ENCODE measurements at places on chromosomes 12 and 14.

- DNase-seq, result no peak
Measured at GRCh38 chr12:75482646-75483045, 2.1 kb downstream of the GLIPR1 start.

GRCh38 chr12:122356192-122356635 lies 66.3 kb downstream of the CLIP1 start:
- DNase-seq, result peak; percentile 73

GRCh38 chr12:108531929-108532848 lies 17.1 kb downstream of the FICD start:
- DNase-seq, result no peak

DNA sequence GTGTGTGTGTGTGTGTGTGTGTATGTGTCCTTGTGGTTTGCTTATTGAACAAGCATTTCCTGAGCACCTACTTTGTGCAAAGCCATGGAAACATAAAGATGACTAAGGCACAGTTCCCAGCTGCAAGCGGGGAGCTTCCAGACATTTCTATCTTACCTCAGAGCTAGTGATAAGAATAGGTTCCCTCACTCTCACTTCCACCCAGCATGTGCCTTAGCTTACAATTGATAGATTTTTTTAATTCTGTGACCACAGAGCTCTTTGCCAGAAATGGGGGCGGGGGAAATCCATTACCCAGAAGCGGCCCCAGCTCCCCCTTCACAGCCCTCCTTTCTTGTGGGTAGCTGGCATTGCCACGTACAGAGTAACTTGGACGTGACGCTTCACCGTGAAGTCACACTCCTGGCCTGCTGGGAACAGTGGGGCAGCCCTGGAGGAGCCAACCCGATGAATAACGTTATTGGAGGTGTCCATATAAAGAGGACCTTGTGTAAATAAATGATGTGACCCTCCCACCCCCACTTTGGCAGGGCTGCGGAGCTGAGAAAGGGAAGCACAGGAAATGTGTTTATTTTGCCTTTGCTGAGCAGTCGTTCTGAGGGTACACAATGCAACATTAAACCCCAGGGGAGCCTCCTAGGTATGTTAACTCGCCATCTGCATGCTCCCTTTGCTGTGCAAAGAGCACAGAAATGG lies 238.9 kb downstream of the CHST11 start:
- no peak for DNase-seq

DNA sequence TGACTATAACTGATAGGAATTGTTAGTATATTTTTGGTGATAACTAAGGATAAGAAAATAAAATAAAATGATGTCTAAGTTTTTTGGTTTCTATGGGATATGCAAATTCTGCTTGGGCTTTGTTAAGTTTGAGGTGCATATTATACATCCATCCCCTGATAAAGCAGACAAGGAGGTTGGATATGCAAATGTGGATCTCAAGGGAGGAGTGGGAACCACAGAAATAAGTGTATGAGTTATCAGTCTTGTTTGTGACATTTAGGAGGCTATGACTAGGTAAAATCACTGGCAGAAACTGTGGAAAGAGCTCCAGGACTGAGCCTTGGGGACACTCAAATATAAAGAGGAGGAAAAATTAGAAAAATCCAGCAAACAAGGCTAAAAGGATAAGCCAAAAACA lies 719.4 kb downstream of the RERGL start:
- DNase-seq, result no peak

GRCh38 chr14:51638071-51638944 lies 13.4 kb upstream of the FRMD6 start:
- DNase-seq, result no peak

GRCh38 chr12:6607751-6608591 lies 792 bp upstream of the CHD4 start:
- DNase-seq, result peak; percentile 91

GRCh38 chr12:100566887-100567637 lies 6.4 kb upstream of the GAS2L3 start:
- no peak for DNase-seq

- no peak for DNase-seq
Measured at GRCh38 chr12:22505826-22506225, 38.5 kb downstream of the C2CD5 start.

GRCh38 chr14:61542848-61543790 lies 152.2 kb upstream of the HIF1A start:
- DNase-seq, result no peak

DNA sequence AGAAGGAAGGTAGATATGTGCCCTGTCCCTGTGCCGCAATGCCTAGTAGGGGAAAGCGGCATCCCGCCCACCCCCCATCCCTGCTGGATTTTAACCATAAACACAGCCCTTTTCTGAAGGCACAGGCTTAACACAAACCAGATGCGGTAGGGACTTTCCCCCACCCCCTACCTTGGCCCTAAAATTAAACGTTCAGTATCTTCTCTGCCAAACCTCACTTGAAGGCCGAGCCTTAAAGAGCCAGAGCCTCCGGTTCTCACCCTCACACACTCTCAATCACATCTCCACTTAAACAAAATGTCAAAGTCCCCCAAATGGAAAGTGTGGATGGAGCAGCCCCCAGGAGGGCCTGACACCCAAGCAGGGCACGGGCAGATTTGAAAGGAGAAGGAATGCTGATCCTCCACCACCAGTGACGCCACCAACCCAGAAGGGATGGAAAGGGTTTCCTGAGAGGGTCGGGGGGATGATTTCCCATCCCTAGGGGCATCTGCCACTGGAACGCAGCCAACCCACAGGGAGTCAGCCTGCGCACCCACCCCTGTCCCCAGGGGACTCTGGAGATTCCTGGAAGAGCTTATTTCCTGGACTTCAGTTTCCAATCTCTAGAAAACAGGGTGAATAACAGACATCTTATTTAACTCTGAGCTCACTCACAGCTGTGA lies 26.4 kb downstream of the ACTN1 start:
- no peak for DNase-seq

- no peak for DNase-seq
Measured at GRCh38 chr12:42957136-42957535, 367.6 kb upstream of the PRICKLE1 start.

DNA sequence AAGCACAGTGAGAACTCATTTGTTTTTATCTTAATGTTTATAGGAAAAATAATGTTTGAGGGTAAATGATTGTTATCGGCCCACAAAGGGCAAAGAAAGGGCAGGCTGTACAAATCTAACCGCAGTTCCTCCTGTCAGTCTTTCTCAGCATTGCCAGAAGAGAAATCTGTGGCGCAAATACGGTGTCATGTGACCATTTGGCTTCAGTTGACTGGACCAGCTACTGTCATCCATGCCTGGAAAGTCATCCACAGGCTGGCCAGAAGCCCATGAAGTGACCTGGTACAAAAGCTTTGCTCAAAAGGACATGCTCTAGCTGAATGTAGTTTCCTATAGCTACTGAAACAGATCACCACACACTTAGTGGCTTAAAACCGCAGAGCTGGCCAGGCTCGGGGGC lies 43.6 kb downstream of the HCAR2 start:
- DNase-seq, result no peak

- no peak for DNase-seq
Measured at GRCh38 chr12:22377731-22378496, 43.4 kb upstream of the ST8SIA1 start.

- DNase-seq, result no peak
Measured at GRCh38 chr14:81351205-81351604, 48.9 kb downstream of the STON2 start.

DNA sequence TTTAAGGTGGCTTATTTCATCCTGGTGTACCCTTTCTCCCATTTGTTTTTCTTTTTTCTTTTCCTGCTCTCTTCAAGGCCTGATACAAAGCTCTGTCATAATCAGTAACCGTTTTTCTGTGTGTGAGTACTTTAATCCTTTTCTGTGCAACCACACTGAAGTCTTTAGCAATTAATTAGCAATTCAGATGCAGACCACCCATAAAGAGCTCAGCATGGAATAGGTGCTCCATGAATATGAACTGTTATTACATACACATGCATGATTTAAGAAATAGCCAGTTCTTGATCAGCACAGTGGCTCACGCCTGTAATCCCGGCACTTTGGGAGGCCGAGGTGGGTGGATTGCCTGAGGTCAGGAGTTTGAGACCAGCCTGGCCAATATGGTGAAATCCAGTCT lies 1386.6 kb downstream of the AACS start:
- DNase-seq, result no peak

GRCh38 chr14:98773814-98774213 lies 498.2 kb downstream of the BCL11B start:
- no peak for DNase-seq

DNA sequence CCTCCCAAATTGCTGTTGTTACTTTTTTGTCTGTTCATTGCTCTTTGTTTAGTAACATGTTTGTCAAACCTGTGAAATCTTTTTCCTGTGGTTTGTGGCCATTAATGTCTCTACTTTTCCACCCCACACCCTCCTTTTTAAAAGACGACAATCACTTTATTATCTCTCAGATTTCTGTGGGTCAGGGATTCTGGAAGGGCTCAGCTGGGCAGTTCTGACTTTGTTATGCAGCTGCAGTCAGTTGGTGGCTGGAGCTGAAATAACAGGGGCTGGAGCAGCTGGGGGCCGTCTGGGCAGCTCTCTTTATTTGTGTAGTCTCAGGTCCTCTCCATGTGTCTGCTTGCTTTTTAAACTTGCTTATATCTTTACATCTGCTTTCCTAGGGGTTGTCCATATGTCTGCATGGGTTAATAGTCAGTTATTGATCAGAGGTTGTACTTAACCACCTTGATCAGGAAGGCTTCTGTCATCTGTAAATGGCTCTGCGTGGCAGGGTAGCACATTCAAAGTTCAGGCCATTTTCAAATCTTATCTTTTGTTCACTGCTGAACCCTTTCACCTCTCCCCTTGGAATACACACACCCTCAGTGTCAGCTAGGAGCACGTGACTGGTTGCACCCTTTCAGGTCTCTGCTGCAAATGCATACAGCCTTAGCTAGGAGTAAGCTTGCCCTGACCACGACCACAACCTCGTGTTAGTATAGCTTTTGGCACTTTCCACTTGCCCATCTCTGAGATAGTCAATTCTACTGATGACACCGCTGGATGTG lies 27.9 kb downstream of the BORCS5 start:
- DNase-seq, result no peak

- DNase-seq, result peak; percentile 88
Measured at GRCh38 chr12:5220835-5221234, 177.2 kb downstream of the KCNA5 start.

- DNase-seq, result no peak
Measured at GRCh38 chr14:70754991-70755390, 54.3 kb downstream of the MAP3K9 start.

All from hematopoietic multipotent progenitor cell treated with erythropoietin and hydrocortisone succinate and interleukin-3 and kit ligand, for 15 days (in vitro differentiated cells).